Hematopoietic multipotent progenitor cell treated with erythropoietin and hydrocortisone succinate and interleukin-3 and kit ligand, for 17 days (in vitro differentiated cells): ENCODE measurements at places on chromosomes 4 and X.

- no peak for DNase-seq
Measured at GRCh38 chrX:135629342-135629741, 84.1 kb upstream of the CT45A1 start.

DNA sequence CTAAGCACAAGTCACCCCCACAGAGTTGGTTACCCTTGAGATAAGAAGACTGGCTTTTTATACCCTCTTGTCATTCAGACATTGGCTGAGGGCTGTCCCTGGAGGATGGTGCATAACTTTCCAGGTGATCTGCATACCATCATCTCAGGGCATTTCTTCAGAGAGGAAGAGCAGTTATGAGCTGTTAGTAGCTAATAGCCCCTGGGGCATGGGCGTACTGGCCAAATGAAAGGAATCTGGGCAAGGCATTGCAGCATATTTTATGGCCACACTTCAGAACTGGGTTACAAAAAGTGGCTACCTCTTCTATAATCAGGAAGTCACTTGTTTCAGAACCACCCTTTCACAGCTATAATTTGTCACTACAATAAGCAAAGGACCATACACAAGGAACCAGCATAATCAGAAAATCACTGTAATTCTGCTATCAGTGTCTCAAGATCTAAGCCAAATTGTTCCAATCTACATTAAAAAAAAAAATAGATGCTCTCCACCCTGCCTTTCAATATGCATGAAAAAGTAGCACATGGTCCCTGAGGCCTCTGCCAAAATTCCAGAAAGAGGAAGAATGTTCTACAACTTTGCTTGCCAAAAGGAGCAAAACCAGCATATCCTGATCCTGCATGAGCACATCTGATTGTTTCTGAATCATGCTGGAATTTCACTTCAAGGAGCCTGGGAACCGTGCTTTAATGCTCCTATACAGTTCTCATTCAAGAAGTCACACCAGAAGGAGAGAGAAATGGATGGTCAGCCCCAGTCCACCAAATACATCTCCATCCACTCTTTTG, 92.0 kb downstream of the TMEM144 start:
- DNase-seq, result no peak

GRCh38 chrX:73126240-73126639, 46.9 kb upstream of the PABPC1L2A start:
- no peak for DNase-seq

DNA sequence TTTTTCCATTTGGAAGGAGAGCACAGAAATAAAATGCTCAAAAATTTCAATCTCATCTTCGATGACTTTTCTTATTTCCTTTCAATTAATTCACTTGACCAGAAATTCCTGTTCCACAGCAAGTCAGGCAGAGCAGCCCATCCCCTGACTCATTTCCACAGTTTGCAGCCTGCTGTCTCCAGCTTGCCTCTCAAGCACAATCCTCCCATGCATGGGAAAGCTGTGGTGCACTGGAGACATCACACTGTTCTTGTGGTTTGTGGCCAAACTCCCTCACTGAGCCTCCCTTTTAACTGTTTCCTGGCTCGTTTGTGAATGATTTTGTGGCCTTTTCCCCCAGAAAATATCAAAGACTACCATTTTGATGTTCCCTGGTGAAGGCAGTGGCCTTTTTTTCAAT, 114.0 kb upstream of the ENPEP start:
- no peak for DNase-seq

GRCh38 chr4:142705820-142706219, 140.3 kb downstream of the INPP4B start:
- no peak for DNase-seq

- peak; percentile 26 for DNase-seq
Measured at GRCh38 chr4:1010395-1011021, 918 bp upstream of the FGFRL1 start.

DNA sequence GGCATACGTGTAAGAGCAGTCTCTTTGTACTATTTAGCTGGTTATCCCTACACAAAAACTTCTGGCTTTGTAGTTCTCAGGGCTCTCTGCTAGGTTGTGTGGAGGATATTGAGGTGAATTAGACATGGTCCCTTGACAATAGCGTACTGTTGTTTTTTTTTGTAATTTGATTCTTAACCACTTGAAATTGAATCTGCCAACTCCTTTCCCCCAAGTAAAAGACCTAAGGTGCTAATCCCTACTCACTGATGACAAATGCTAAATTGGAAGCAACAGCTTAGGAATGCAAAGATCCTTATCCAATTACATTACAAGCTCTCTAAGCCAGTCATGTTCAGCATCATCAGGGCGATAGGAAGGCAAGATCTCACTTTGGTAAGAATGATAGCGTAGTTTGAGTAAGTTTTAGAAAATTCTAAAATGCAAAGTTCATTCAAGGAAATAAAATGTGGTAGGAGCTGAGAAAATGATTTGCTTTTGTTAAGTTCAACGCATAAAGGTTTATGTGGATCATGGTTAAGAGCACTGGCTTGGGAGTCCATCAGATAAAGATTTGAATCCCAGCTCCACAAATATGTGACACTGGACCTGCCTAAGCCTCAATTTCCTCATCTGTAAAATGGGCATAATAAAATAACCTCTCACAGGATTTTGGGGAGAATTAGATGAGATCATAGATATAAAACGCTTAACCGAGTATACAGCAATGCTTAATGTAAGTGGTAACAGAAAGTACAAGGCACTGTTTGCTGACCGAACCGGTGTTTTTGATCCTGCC, 39.3 kb downstream of the DOCK11 start:
- no peak for DNase-seq

- DNase-seq, result no peak
Measured at GRCh38 chr4:182491719-182492118, 248.5 kb downstream of the TENM3 start.

DNA sequence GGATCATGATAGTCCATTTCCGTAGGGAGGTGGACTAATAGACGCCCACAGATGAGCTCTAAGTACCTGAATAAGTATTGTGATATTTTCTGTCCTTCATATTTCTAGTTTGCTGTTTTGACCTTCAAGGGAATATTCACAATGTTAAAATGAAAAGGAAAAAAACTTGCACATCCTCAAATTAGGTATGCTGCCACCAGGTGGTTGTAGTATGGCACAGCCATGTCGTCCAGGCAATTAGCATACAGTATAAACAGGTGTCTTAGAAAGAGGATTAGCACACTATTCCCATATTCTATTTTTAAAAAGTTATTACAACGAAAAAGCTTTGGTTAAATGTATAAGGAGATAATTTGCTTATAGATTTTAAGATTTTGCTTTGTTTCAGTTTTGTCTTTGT, 802.0 kb downstream of the RPA4 start:
- DNase-seq, result no peak

DNA sequence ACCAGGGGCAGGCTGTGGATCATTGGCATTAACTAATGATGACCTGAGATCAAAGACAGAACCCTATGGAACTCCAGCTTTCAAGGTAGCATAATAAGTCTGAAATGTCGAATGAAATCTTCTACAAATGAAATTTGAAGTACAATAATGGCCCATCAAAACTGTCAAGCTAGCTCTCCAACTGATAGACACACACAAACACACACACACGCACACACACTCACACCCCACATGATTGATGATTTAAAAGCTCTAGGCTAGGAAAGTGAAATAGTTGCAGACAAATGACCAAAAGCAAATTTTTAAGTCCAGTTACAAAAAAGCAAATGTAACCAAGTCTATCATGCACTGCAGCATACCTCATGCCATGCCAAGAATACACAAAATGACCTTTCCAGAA, 655.7 kb downstream of the C4orf33 start:
- no peak for DNase-seq

DNA sequence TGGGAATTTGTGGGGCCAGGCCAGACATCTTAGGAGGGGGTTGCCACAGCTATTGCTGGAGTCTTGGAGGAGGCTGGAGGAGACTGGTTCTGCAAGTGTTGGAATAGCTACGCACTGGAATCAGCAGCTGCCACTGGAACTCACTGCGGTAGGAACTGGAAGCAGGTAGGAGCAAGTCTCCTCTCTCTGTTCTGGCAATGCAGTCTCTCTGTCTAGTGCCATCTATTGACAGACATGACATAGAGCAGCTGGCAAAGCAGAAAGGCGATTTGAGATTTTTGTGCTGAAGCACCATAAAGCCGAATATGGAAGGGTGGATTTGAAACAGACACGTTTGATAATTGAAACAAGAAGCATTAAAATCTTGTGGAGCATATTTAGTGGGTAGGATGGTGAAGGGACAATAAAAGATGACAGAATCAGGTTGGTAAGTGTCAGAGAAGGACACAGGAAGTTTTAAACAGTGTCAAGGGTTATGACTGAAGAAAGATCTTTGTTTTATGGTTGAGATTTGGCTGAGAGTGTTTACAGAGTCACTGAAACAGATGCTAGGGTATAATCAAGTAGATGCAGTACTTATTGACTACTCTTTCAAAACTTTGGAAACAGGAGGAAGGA, 23.5 kb upstream of the SYNPO2 start:
- peak; percentile 8 for DNase-seq

- peak; percentile 7 for DNase-seq
Measured at GRCh38 chrX:150792949-150793527, 99.8 kb downstream of the MTMR1 start.

DNA sequence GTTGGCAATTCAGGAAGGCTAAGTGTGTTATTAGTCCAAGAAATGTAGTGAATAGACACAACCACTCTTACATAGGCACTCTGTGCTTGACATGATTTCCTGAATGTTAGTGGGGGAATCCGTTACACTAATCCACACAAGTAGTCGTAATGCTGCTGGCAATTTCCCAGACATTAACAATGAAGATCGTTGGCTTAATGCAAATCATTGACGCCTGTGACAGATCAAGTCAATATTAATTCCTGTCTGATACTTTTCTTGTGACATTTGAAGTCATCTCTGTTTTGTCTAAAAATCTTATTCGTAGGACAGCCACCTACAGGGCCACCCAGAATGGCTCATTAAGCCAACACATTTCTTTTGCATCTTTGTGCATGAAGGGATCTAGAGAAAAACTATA, 939.1 kb upstream of the FTHL17 start:
- no peak for DNase-seq

DNA sequence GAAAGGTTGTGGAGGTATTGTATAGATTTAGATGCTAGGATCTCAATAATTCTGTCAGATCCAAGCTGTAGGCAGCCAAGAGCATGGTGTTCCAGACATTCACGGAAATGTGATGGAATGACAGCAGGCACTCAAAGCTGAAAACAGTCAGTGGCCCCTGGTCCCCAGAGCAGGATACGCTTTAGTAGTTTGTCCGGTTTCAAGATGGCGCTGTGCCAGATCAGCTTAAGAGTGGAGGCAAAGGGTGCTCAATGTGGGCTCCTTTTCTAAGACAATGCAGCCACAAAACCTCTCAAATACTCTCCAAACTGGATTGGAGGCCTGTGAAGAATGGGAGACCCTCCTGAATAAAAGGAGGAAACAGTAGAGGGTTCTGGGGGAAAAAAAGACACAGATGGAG, 291.2 kb upstream of the HS3ST1 start:
- no peak for DNase-seq

- DNase-seq, result no peak
Measured at GRCh38 chr4:42265782-42266602, 113.5 kb upstream of the BEND4 start.

DNA sequence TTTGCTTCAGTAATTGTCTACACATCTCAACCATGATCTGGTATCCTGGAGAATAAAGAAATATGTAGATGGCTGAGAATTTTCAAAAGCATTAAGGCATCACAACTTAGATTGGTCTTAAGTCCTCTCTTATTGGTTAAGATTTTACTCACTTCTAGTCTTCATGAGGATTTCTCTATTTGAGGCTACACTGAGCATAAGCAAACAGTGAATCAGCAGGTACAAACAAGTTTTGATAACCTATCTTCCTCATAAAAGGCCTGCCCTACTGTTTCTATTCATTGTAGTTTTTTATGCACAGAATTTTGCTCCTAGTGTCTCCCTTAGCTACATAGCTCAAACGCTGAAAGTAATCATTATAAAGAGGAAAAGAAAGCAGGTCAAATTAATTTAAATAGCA, 460.7 kb upstream of the RPS6KA3 start:
- no peak for DNase-seq

- no peak for DNase-seq
Measured at GRCh38 chr4:124519196-124519595, 193.3 kb downstream of the ANKRD50 start.

- DNase-seq, result no peak
Measured at GRCh38 chr4:8504279-8505007, 63.9 kb downstream of the TRMT44 start.
